Skin of body (tissue), 3 donors: ENCODE measurements at places on chromosomes 11 and 22. TPM values are rescaled to one million over a fixed set of nuclear protein-coding genes. Genes with fewer than 3 reads are reported as not detected.

NAP1L4 gene
- 129 TPM for total RNA-seq

MS4A12 gene
- not detected for total RNA-seq

SERPING1 gene
- total RNA-seq = 23.5 TPM

C1QTNF5 gene
- total RNA-seq = 14.4 TPM

- no peak for DNase-seq
Observed at GRCh38 chr11:104763930-104764709, 134.1 kb downstream of the CASP12 start.

DNA sequence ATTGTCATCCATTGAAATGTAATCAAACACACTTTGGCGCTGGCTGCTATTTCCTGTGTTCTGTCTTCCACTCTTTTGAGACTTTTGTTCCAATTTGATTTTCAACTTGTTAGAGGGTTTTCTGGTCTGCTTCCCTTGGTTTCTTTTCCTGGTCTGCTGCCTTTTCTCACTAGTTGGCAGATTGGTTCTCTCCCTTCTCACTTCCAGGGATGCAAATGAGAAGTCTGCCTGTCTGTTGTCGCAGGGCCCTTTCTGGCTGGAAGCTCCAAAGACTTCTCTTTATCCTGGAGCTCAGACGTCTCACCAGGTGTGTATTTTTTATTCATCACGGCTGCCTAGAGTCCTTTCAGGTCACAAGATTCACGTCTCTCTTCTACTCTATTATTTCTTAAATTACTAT is 84.0 kb downstream of the RPS6KA4 start:
- DNase-seq = no peak
